Fibroblast of skin of right quadriceps (primary cell): ENCODE measurements at places on chromosomes 5 and 9.

DNA sequence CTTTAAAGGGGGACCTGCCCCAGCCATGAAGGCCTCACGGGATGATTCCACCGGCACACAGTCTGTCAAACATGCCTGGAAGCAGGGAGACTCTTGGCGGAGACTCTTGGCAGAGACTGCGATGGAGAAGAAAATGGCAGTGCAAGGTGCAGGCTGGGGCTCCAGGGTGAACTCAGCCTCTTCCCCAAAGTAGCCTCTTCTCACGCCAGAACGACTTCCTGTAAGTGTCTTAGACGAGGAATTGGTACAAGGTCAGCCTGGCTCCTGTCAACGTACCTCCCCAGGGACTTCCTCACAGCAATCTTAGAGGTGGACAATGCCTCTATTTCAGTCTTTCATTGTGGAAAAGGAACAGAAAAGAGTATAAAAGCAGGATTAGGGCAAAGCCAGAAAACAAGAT lies 109.3 kb downstream of the UGCG start:
- DNase-seq: no peak

DNA sequence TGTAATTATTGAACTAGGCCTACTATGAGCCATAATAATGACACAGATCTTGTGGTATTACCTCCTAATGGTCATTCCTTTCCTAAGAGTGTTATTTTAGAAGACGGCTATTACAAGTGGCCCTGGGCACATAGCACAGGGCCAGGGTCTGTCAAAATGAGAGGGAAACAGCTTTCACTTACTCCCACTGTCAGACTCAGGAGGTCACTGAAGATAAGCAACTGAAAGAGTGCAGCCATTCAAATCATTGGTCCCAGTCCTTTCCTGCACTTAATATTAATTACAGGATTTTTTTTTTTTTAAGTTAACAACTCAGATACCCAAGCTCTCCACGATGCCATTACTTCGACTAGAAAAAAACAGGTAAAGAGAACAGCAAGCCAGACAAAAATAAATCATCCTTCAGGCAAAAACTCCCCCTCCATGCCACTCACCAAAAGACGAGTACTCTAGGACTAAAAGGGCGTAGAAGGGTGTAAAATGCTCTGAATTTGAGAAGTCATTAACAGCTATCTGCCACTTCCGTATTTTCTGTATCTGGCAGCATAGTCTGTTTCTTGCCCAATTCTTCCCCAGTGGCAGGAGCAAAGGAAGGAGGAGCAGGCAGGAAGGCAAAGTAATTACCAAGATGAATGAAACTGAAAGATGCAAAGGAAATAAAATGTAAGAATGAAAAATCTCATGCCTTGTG lies 87.4 kb downstream of the ZNF608 start:
- no peak for DNase-seq

- peak; percentile 42 for DNase-seq
Observed at GRCh38 chr9:136093995-136094881, 851 bp downstream of the NACC2 start.

- no peak for DNase-seq
Observed at GRCh38 chr9:35852876-35853865, 17.0 kb downstream of the OR13J1 start.

DNA sequence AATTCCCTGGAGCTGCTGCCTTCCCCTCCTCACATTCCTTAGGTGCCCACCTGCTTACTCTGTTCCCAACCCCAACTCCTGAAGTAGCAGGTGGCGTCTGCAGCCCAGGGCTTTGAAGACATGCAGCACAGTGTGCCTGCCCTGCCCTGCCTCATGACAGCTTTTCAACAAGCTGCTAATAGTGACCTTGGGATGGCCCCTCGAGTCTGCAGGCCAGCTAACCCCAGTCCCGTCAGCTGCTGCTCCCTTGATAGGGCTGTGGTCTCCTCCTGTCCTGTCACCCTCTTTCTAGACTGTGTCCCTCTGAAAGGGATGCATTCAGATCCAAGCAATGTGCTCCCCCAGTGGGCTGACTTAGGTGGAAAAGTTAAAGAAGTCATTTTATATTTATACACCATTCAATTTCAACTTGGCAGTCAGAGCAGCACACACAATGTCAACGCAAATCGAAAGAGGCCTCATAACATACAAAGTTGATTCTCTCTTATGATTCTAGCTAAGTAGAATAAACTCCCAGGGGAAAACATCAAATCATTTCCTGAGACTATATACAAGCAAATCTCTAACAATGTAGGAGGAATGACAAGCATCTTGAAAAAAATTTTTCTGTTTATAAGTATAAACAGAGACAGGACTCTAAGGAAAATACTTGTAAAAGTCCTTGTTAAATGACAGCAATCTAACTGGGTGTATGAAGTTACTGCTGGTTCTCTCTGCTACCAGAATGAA lies 37.9 kb downstream of the ADRB2 start:
- peak; percentile 61 for DNase-seq

GRCh38 chr9:38048316-38048969 lies 20.6 kb downstream of the SHB start:
- DNase-seq: peak; percentile 44

GRCh38 chr9:97529363-97530076 lies 28.1 kb downstream of the TMOD1 start:
- DNase-seq: no peak

DNA sequence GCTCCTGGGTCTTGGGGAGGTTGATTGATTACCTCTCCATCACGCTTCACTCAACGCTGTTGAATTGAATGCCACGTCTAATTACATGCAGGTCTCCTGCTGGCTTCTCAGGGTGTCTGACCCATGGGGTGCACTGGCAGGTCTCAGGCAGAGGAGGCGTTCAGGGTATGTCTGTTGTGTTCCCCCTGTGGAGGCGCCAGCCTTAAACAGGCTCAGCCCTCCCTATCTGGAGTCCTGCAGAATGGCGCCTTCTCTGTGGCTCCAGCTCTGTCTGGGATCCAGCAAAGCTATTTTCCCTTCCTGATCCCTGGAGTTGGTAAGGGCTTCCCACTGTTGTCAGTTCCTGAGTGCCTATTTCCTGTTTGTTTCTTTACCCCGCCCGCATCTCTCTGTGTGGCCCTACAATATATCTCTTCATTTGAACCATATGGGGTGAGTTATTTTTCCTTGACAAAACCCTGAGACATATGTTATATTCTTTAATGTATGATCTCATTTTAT lies 150.0 kb downstream of the NTRK2 start:
- no peak for DNase-seq

GRCh38 chr9:122058709-122059108 lies 34.4 kb downstream of the TTLL11 start:
- no peak for DNase-seq

DNA sequence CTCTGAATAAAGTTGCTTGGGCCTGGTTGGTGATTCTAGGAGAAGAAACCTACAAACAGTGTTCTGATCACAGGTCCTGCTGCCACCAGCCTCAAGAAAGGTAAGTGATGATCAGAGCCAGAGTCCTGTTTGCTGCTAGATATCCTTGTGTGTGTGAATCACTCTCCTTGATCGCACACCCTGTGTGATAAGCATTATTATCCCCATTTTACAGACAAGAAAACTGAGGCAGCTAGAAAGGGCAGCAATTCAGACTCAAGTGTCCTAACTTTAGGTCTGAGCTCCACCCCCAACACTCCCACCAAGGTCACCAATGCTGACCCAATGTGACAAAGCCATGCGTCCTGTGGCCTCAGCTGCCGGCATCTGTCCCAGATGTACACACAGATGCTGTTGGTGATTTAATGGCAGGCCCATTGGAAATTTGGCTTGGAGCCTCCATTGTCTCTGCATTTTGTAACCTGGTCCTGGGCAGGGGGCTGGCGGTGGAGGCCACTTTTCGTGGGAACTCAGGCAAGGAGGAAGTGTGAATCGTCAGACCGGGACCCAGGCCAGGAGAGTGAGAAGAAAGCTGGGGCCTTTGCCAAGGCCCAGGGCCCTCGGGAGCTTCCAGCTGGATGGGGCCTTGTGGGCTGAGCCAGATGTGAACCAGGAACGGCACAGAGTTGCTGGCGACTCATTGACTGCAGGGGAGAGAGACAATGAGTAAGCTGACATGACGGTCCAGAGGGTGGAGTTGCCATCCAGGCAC lies 29.8 kb upstream of the GGTA1 start:
- DNase-seq: peak; percentile 97
